ENCODE measurements at places on chromosomes 1 and 21. TPM values are rescaled to one million over a fixed set of nuclear protein-coding genes. Genes with fewer than 3 reads are reported as not detected.

DNA sequence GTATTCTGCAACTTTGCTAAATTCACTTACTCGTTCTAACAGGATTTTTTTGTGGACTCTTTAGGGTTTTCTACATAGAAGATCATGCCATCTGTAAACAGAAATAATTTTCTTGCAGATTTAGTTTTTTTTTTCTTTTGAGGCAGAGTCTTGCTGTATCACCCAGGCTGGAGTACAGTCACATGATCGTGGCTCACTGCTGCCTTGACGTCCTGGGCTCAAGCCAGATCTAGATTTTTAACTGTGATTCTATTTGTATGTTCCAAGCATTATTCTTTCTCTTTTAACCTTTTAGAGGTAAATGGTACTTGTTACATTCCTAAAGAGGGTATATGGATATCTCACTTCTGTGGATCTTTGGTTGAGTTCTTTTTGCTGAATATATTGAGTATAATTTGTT, 18.6 kb downstream of the FABP3 start:
- no peaks in the 10 kb centered on the region for H3K4me1 ChIP-seq
- no peaks in the 10 kb centered on the region for H3K27me3 ChIP-seq
- peak; percentile 44 for DNase-seq

CHIA gene
- polyA plus RNA-seq, result not detected

LCE3D gene
- not detected for polyA plus RNA-seq

ACP6 gene
- polyA plus RNA-seq, result 8.2 TPM

- no peaks in the 10 kb centered on the region for H3K4me1 ChIP-seq
- DNase-seq, result no peak
- H3K4me3 ChIP-seq, result no peak within 1 kb of the TSS
- H3K36me3 ChIP-seq, result no peaks in the 10 kb centered on the region
These were observed at the start of gene FAM43B for GRCh38 chr1:20551945-20552727. Gene FAM43B (plus strand): TSS chr1:20552573. CDS start chr1:20552974, 401 bp downstream.

DNA sequence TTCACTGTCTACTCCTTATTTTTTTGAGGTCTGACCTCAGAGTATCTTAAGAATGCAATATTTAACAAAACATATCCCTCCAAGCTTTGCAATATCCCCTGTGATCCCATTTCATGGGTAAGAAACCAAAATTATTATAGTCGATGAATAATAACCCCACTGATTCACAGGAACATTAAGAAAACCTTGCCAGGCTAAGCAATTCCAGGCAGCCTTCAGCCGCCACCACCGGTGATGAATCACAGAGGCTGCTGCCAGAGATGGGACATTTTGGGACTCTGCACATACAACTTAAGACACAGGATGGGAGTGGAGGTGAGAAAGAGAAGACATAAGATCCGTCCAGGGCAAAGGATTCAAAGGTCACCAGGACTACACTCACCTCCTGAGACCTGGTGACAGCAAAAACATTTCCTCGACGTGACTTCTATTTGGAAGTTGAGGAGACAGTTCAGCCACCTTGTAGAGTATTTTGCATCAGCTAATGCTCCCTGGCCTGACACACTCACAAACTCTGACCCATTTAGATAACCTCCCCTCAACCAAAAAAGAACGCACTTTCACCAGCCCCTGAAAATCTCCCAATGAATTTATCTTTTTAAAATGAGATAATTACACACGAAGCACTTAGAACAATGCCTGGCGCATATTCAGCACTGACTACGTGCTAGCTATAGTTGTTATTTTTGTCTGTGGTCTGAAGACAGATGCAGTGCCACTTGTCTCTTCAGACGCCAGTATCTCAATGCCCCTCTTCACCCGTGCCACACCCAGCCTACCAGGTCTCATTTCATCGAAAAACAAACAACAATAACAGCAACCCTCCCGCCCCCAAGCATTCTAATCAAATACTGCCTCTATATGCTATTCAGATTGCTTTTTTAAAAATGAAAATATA, 17.8 kb upstream of the OVAAL start:
- DNase-seq, result peak; percentile 31
- H3K4me1 ChIP-seq, result peaks cover 8% of the 10 kb centered on the region
- H3K4me3 ChIP-seq, result no peak overlapping the region
- no peak overlapping the region for H3K27ac ChIP-seq
- H3K36me3 ChIP-seq, result no peaks in the 10 kb centered on the region

DNA sequence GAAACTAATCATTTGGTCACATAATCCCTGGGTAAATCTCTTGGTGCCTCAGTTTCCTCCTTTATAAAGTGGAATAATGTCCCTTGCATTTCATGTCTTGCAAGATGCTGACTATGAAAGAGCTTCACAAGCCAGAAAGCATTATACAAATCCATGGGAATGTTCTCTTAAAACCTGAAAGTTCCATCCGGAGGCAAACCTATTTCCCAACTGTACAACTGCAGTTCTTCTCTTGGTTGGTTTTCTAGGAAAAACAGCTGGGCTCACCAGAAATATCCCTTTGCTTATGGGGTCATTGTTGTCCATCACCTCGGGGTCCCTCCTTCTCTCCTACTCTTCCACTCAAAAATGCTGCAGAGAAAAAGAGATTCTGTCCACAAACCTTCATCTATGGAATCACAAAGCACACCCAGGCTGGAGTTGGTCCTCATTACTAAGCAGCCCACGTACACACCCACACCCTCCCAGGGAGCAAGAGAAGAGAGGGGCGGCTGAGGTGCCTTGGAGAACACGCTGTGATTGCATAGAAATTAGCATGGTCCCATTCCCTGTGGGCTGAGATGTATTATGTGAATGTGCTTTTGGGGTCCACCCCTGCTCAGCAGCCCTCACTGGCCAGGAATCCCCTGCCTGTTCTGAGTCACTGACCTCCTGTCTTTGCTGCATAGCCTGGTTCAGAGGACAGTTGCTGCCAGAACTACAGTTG, 5.0 kb upstream of the PLXNA2 start:
- no peaks in the 10 kb centered on the region for H3K36me3 ChIP-seq
- no peak for DNase-seq
- peaks cover 6% of the 10 kb centered on the region for H3K4me1 ChIP-seq
- no peak overlapping the region for H3K27ac ChIP-seq
- peaks cover 33% of the 10 kb centered on the region for H3K27me3 ChIP-seq
- H3K4me3 ChIP-seq, result no peak overlapping the region

KRTAP11-1 gene
- polyA plus RNA-seq, result not detected

Measured in IMR-90 (cell line).